ENCODE measurements at places on chromosomes 7 and 10.

GRCh38 chr7:1268866-1269265, 36.2 kb downstream of the UNCX start:
- no peak for DNase-seq

- no peak for DNase-seq
Measured at GRCh38 chr10:17671307-17671706, 27.4 kb downstream of the STAM start.

GRCh38 chr7:90492250-90492649, 22.8 kb downstream of the PTTG1IP2 start:
- DNase-seq = no peak

DNA sequence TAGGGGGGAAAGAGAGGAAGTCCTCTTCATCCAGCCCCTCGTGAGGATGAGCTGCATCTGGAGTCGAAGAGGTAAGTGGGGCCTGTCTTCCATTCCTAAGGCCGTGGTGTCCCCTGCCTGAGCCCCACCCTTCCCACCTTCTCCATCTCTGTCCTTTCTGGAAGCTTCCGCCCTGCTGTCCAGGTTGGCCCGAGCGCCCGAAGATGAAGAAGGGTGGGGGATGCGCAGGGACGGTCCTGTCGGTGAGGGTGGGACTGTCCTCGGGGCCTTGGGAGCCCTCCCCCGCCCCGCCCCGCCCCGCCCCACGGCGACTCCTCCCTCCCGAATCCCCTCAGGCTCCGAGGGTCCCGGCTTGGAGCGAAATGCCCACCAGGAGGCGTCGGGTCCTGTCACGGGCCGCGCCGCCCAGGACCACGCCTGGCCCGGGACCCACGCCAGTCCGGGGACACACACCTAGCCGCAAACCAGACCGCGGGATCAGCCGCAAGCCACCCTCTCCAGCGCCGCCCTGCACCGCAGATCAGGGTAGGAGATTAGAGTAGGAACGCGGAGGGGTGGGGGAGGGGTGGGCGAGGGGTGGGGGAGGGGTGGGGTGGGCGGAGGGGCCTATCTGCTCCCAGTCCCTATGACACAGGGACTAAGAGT, 15.3 kb downstream of the GPRIN2 start:
- DNase-seq = no peak

GRCh38 chr10:123479640-123480039, 186.5 kb upstream of the GPR26 start:
- DNase-seq = no peak

DNA sequence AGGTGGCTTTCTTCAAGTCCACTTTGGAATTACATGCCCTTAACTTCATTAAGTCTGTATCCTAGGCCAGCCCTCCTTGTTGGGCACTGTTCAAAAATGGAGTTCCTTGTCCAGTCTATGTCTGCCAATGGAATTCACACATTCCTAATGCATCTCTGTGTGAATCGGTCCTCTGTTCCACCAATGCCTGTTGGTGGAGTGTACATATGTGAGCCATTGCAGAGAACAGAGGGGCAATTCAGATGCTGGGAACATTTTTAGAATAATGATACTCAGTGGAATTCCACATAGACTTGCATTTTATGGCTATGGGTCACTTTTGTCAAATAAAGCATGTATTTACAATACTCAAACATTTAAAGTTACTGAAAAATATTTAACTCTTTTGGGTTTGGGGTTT, 108.3 kb downstream of the COL28A1 start:
- DNase-seq = no peak

GRCh38 chr7:133510326-133511055, 257.6 kb downstream of the EXOC4 start:
- no peak for DNase-seq

- no peak for DNase-seq
Measured at GRCh38 chr7:148773334-148773733, 74.6 kb downstream of the CUL1 start.

DNA sequence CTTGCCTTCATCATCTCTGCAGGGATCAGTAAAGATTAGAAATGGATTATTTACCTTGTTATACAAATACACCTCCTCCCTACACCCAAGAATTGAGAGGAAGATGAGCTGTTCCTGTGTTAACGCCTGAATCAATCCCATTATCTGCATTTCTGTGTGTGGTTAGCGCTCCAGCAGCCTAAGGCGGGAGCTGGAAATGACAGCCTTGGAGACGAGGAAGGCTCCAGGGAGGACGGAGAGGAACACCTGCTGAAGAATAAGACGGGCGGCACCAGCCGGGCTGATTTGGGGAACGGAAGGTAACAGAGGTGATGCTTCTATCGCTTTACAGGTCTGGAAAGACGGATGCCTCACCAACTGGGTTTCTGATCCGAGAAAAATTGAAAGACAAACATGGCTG, 34.2 kb upstream of the DDC start:
- DNase-seq = no peak

DNA sequence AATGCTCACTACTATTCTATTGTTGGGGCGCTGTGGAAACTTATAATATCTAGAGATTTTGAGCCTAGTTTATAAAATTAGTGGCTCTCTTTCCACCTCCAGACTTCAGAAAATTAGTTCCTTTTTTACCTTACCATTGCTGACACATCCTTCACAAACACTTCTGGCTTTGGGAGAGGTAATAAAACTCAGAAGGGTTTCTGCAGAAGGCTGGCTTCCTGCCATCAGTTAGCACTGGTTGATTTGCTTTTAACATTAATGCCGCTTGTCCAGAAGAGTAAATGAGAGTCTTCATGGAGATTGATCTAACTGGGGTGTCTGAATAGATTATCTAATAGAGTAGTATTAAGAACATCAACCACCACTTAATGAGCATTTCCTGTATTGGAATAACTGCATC, 20.3 kb downstream of the ACSM6 start:
- DNase-seq = no peak

- no peak for DNase-seq
Measured at GRCh38 chr7:45979275-45980180, 58.5 kb upstream of the IGFBP3 start.

DNA sequence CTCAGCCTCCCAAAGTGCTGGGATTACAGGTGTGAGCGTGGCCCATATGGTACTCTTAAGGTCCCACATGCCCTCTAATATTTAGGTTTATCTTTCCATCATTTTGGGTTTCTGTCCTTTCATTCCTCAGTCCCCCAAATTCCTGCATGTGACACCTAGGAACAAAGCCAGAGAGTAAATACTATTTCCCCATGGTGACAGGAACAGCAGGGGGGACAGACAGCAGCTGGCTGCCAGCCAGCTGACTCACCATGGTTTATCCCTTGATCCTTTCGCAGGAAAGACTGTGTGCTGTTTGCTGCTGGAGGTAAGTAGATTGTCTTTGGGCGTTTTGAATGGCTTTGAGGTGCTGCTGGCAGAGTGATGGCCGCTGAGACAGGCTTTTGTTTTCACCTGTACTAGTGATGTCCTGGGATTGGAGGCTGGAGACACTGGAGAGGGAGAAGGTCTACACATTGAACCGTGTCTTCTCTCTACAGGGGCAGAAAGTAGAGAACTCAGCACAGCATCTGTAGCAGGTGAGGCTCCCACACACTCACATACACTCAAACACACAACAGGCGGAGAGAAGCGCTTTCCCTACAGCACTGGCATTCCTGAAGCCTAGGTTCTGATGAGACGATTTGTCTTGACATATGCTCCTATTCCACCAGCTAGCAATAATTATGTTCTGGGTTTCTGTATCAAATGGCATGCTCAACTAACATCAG, 83.7 kb upstream of the EFCAB10 start:
- DNase-seq = no peak

DNA sequence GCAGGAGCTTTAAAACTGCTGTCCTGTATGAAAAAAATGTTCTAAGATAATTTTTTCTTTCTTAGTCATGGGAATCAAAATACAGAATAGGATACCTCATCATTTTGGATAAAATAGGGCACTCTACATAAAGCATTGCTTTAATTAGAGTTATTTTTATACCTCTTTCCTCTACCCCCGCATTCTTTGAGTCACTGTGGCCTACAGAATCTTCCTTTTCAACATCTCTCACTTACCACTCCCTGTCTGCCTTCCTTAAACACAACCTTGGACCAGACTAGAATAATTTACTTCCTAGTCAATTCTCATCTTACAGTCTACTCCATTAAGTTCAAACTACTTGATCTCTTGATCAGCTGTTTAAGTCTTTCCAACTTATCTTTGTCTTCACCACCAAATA, 462.3 kb downstream of the PHTF2 start:
- no peak for DNase-seq

DNA sequence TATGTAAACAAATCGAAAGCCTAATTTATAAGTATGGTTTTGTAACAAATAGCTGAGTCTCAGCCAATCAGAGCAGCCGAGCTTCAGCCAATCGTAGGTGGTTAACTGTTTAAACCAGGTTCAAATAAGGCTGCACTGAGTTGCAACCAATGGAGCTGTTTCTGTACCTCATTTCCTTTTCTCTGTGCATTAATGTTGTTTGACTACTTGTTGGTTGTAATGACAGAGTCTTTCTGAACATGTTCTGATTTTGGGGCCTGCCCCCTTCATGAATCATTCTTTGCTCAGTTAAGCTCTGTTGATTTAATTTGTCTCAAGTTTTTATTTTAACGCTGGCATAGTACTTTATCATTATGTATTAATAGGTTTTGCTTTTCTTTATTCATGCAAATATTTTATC, 14.6 kb downstream of the OTUD1 start:
- DNase-seq = no peak

- no peak for DNase-seq
Measured at GRCh38 chr10:34824870-34825269, 9.8 kb upstream of the PARD3 start.

GRCh38 chr7:120996333-120996987, 7.9 kb downstream of the CPED1 start:
- no peak for DNase-seq

- DNase-seq = no peak
Measured at GRCh38 chr7:29764227-29764626, 42.1 kb upstream of the WIPF3 start.

- DNase-seq = no peak
Measured at GRCh38 chr10:106661133-106661766, 503.3 kb downstream of the SORCS1 start.

- peak; percentile 11 for DNase-seq
Measured at GRCh38 chr10:84008878-84009277, 130.4 kb upstream of the GHITM start.

DNA sequence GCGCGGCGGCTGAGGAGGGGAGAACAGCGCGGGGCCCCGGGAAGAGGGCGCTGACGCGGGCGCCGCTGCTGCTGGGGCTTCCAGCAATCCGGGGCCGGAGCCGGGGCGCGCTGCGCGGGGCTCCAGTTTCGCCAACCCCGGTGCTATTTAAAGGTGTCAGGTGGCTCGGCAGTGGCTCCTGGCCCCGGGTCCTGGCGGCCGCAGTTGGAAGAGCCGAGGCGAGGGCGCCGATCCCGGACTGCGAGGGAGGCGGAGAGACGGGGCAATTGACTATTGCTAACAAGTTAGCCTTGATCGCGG, 347 bp downstream of the LBX1 start:
- DNase-seq = no peak

DNA sequence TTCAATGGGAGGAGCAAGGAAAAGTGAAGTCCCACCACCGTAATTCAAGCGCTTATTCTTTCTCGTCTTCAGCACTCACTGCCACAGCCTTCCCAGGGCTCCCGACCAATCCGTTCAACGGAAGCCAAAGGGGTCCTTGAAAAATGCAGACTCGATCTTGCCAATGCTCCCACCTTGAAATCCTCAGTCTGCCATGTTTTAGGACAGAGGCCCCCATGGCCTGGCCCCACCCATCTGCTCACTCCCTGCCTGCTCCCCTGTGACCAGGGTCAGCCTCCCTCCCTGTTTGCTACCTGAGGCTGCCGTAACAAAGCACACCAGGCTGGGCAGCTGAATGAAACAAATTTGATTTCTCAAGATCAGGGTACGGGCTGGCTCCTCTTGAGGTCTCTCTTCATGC, 3.0 kb upstream of the DNAAF5 start:
- no peak for DNase-seq

- no peak for DNase-seq
Measured at GRCh38 chr7:30699706-30700495, 17.6 kb upstream of the CRHR2 start.

DNA sequence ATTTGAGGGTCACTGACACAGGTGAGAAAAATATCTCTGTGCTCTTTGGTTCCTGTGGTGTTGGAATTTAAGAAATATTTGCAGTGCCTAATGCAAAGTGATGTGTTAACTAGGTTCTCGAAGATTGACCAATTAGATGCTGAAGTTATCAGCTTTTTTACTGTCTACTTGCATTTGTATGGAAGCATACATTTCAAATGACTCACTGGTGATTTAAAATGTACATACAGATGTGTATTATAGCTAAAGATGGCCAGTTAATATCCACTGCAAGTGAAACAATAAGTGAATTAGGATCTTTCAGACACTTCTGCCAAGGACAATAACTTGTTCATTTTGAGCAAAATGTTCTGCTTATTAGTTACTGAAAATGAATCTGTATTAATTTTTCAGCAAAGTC, 205.0 kb downstream of the FANK1 start:
- DNase-seq = no peak

GRCh38 chr10:33142295-33142694, 184.3 kb upstream of the ITGB1 start:
- DNase-seq = no peak

DNA sequence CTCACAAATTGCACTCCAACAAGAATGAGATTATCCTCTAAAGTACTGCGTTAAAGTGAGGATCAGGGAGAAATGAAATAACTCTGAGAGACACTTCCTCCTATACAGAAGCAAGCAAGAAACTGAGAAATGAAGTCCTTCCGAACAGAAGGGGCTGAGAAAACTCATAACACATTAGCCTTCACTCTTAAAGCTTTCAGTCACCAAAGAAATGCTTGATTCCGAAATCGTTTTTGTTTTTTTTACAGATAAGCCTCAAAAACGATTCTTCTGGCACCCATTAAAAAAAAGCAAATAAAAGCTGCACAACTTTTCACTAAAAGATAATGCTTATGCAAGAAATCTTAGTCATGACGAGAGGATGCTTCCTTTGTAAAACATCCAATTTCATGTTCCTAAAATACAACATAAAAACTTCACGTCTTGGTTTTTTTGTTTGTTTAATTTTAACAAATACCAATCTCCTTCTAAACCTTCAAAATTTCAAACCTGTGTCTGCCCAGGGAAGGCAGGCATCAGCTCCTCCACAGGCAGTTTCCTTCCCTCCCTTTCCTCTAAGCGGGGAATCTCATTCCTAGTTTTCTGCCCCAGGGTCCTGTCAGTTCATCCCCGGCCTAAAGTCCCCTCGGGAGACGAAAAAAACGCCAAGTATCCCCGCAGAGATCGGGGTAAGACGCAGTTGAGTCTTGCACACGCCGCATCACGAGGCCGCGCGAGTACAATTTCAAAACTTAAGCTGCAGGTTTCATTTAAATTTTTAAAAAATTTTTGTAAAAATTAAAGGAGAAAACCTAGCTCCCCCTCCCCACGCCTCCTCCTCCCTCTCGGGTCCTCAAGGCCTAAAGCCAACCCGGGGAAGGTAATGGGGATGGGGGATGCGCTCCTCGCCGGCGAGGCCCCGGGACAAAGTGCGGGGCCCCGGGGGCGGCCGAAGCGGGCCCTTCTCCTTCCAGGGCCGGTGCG, 1.1 kb downstream of the BAZ1B start:
- no peak for DNase-seq
